ENCODE measurements at places on chromosomes 6 and 20.

DNA sequence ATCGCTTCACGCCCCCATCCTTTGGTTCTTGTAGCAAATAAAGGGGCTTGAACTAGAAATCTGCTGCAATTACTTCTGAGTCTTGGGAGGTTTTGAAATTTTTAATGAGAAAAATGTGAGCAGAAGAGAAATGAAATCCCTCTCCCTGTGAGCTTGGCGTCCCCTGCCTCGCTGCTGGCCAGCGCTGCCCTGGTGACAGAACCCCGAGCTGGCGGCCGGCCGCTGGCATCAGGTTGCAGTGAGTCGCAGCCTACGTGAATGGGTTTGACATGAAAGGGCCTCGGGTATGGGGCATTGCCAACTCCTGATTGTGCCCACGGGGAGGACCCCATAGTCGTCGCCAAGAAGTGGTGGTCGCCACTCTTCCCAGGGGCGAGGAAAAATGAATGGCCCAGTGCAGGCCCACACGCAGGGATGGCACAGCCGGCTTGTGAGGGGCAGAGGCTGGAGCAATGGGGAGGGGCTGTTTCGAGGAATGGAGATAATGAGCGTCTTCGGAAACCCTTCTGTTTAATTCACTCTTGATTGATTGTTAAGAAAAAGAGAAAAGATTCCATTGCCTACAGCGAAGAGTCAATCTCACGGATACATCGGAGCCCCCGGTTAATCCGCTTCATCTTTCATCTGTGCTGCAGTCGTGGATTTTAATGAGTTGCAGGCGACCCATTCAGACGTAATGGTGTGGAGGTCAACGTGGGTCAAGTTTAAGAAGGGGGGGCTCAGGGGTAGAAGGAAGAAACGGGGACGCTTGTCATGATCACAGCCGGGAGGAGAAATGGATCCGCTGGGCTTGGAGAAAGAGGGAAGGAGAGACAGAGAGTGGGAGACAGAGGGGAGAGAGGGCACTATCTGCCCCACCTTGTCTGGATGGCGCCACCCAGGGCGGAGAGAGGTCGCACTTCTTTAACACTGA, 380.1 kb downstream of the THBS2 start:
- DNase-seq: no peak

- DNase-seq: no peak
Observed at GRCh38 chr6:109800771-109801170, 109.7 kb downstream of the FIG4 start.

- DNase-seq: no peak
Observed at GRCh38 chr20:24895431-24895830, 53.6 kb upstream of the CST7 start.

DNA sequence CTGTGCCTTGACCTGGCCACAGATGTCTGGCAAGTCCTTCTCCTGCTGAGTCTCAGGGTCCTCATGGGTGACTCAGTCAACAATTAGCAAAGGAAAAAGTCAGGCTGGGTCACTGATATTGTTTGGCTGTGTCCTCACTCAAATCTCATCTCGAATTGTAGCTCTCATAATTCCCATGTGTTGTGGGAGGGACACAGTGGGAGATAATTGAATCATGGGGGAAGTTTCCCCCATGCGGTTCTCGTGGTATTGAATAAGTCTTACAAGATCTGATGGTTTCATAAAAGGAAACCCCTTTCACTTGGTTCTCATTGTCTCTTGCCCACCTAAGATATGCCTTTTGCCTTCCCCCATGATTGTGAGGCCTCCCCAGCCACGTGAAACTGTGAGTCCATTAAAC, 45.7 kb downstream of the PREX1 start:
- no peak for DNase-seq

DNA sequence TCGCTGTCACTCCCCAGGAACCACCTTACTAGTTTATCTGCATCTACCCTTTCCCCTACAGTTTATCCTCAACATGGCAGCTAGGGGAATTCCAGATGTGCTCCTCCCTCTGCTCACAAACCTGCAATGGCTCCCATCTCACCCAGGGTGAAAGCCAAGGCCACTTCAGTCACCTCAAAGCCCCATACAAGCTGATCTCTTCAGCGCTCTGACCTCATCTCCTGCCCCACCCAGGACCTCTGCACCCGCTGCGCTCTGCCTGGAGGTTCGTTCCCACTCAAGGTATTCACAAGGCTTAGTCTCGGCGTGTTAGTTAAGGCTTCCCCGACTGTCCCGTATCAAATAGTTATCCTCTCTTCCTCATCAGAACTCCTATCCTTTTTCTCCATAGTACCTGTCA, 28.6 kb upstream of the SPDEF start:
- DNase-seq: no peak

- no peak for DNase-seq
Observed at GRCh38 chr6:64145658-64146057, 510.1 kb downstream of the PHF3 start.

DNA sequence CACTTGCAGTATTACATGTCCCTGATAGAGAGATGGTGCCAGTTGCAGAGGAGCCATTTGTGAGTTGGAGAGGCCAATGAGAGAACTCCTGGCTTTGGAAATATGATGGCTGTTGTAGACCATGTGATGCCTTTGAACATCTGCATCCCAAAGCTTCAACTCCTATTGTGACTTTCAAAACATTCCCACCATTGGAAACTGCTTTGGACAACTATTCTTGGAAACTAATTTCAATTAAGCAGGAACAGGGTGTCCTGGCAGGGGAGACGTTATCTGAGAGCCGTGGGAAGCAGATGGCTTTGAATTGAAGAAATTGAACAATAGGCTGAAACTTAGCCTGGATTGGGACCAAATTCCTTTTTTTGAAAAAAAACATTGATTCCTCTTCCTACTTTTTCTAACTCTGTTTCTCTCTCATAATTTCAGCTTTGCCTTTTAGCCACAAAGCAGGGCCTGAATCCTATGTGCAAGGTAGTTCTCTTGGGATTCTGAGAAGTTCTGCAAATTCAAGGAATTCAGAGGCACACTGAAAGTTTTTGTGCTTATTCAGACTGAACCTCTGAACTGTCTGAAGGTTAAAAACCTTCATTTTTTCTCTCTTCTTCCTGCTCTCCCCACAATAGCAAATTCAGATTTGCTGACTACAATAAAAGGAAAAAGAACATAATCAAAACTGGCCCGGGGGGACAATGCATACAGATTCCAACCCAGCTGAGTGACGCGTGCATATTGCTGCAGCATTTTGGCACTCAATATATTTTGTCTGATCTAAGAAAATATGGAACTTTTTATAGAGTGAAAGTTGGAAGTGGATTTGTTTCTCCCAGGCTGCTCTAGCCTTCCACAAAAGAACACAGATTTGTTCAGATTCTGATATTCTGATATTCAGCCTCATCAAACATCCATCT, 720.4 kb upstream of the CHD6 start:
- DNase-seq: no peak

GRCh38 chr20:33707668-33708067, 12.4 kb downstream of the PXMP4 start:
- no peak for DNase-seq

DNA sequence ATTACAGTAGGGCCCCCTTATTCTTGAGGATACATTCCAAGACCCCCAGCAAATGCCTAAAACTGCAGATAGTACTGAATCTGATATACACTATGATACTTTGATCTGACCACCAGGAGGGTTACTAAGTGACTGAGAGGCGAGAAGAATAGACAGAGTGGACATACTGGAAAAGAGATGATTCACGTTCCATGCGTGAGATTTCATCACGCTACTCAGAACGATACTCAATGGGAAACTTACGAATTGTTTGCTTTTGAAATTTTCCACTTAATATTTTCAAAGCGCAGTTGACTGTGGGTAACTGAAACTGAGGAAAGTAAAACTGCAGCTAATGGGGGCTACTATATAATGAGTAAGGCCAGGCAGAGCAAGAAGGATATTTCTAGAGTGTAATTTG, 60.8 kb downstream of the STX11 start:
- DNase-seq: no peak

All from SW480 (cell line).